ENCODE measurements at places on chromosomes 3 and 15.

DNA sequence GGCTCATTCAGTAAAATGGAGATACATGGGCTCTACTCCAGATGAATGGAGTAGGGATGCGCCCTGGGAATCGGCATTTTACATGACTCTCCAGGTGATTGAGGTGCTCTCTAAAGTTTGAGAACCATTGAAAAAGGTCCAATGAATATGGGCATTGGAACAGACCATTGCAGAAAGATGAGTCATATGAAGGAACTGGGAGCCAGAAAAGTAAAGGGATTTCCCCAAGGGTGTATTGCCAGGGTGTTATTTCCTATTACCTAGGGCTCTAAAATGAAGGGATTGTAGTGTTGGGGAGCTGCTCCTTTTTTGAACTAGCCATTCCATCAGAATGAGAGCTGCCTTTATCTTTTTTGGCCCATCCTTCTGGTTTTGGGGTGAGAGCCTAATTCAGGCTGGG is 21.7 kb downstream of the CLDN11 start:
- DNase-seq: no peak

- DNase-seq: no peak
Observed at GRCh38 chr3:184531626-184532280, 29.8 kb upstream of the EPHB3 start.

GRCh38 chr15:65638681-65639089 is 16.9 kb downstream of the SLC24A1 start:
- peak; percentile 83 for DNase-seq

GRCh38 chr15:61083081-61083787 is 145.9 kb downstream of the RORA start:
- no peak for DNase-seq

GRCh38 chr15:59242649-59243048 is 36.0 kb downstream of the LDHAL6B start:
- no peak for DNase-seq

DNA sequence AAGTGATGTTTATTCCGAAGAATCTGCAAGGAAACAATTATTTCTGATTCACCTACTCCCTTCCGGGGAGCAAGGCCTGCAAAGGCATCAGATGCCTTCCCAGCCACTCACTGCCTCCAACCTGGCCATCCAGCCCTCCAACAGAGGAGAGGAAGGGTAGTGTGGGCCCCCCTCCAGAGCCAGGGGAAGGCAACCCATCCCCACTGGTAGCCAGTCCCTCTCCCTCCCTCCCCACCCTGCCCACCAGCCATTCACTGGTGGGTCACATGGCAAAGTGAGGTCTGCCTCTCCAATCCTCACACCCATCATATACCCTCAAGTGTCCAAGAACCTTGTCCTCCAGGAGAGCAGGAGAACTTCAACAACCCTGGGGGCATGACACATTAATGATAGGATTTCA is 2.4 kb upstream of the VIPR1 start:
- DNase-seq: no peak

GRCh38 chr15:42059661-42060476 is 34.5 kb downstream of the PLA2G4D start:
- DNase-seq: peak; percentile 40

DNA sequence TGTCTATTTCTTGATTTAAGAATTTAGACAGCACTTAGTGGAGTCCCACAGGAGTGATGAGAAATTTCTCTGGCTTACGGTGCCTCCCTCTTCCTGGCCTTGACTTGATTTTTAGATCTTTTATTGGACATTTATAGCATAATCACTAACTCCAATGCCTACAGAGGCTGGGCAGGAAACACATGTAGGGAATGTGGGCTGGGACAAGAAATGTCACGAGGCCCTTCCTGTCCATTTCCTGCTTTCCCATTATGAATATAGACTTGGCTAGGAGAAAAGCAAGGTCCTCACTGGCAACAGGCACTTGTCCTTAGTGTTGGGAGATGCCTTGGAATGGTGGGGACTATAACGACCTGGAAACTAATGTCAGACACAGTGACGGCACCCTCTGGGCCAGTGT is 100.3 kb downstream of the MYLK start:
- DNase-seq: no peak

DNA sequence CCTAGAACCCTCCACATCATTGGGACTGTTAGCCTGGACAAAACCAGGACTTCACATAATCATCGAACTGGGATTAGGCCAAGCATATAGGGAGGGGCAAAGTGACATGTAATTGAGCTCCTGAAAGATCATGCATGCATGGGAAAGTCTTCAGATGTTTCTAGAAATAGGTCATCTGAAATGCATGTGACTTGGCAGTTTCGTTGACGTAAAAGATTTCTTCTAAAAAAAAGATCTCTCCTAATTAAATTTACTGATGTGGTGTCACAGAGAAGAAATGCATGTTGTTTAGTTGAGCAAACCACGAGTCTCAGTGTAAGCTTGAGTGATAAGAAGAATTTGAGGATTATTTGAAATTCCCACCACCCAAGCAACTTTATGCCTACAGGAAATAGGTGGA is 70.0 kb upstream of the LIMD1 start:
- DNase-seq: no peak

DNA sequence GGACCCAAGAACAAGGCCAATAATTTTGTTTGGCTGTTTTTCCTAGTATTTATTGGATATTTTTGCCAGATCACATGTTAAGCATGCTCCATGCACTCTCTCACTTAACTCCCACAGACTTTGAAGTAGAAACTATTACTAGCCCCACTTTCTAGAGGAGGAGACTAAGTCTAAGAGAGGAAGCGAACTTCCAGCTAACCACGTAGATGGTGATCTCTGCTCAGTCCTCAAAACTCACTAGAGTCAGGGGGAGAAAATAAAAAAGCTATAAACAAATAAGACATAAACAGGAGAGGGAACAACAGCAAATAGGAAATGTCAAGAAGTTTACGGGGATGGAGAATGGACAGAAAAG is 481.0 kb upstream of the PROK2 start:
- DNase-seq: no peak

GRCh38 chr3:173255555-173255954 is 114.5 kb upstream of the SPATA16 start:
- no peak for DNase-seq

- no peak for DNase-seq
Observed at GRCh38 chr3:16255726-16256125, 9.0 kb downstream of the DPH3 start.

- DNase-seq: no peak
Observed at GRCh38 chr3:122052968-122053367, 2.2 kb upstream of the CD86 start.

DNA sequence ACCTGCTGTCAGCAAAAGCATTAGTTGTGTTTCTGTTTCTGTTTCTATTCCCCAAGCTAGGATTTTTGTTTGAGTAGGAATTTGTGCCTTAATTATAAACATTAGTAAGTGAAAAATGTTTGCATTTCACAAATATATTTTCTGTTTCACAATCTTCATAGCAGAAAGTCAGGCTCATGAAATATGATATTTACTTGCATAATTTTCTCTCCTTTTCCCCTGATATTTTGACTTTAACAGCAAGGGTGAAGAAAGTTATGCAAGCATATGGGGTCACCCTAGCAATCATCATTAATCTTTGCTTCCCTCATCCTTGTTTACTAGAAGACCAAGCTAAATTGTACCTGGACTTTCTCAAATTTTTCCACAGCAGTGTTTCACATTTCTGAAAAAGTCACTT is 140.3 kb upstream of the SEMA6D start:
- no peak for DNase-seq

GRCh38 chr3:127525373-127525772 is 65.2 kb downstream of the TPRA1 start:
- no peak for DNase-seq

GRCh38 chr3:16239086-16239770 is 25.5 kb downstream of the DPH3 start:
- no peak for DNase-seq

DNA sequence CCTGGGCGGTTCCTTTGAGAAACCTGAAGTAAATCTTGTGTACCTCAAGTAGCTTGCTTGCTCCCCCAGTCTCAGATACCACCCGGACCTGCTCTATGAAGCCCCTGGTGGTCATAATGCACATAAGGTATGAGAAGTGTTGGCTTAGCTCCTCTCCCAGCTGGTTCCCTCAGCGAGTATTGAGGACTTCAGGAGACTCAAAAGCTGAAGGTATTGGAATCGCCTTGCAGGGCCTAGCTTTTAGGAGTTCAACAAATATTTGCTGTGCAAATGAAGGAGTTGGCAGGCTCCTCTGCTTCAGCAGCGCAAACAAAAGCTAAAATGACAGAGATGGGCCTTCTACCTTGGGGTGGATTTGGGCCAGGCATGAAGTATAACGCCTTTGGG is 1.7 kb downstream of the CMTM8 start:
- DNase-seq: no peak

- DNase-seq: no peak
Observed at GRCh38 chr15:63905131-63905530, 71.4 kb upstream of the HERC1 start.

DNA sequence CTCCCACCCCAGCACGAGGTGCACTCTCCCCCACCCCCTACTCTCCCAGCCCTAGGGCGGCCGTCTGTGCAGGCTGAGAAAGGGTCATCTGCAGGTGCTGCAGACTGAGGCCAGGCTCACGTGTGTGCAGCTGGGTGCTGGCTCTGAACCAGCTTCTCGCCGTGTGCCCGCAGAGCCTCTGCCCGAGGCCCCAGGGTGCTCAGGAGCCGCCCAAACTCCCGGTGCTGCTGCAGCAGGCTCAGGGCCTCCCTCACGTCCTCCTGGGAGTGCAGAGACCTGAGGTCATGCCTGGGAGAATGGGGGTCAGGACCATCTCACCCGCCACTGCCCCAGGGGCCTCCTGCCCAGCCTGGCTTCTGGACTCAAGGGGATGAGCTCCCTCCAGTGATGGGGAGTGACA is 17.2 kb downstream of the SPTBN5 start:
- DNase-seq: no peak

Measured in midbrain (tissue), 1 donor.